Activated naive CD4-positive, alpha-beta T cell treated with anti-CD3 and anti-CD28 coated beads, Interleukin-2, amount 50 U/mL, for 72 hours (primary cell): ENCODE measurements at places on chromosomes 4 and X. TPM values are rescaled to one million over a fixed set of nuclear protein-coding genes. Genes with fewer than 3 reads are reported as not detected.

TSPAN6 gene
- total RNA-seq = not detected

EGF gene
- not detected for total RNA-seq

IL1RAPL2 gene
- total RNA-seq = not detected

EMCN gene
- not detected for total RNA-seq

TMSB15C gene
- 4.5 TPM for total RNA-seq
